Stimulated activated CD4-positive, alpha-beta T cell treated with anti-CD3 and anti-CD28 coated beads, Interleukin-4, amount 100 ng/mL, for 24 hours (primary cell): ENCODE measurements at places on chromosomes 13 and 19.
A peak's percentile ranks its signal among the peaks of the same experiment; 100 is the strongest.

DNA sequence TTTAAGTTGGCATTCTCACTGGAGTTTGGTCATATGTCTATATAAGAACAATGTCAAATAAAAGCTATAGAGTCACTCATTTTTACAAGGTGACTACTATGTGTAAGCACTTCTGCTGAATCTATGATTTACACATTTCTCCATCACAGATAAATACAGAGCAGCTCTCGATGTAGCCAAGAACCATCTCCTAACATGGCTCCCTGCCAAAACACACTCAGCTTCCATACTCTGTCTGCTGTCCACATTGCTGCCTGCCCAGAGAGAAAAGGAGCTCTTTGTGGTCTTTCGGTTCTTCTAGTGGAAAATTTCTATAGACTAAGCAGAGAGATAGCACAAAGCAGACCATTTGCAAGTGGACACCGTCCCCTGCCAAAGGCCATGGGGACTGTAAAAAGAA, 190.9 kb upstream of the KLF12 start:
- no peak for DNase-seq

DNA sequence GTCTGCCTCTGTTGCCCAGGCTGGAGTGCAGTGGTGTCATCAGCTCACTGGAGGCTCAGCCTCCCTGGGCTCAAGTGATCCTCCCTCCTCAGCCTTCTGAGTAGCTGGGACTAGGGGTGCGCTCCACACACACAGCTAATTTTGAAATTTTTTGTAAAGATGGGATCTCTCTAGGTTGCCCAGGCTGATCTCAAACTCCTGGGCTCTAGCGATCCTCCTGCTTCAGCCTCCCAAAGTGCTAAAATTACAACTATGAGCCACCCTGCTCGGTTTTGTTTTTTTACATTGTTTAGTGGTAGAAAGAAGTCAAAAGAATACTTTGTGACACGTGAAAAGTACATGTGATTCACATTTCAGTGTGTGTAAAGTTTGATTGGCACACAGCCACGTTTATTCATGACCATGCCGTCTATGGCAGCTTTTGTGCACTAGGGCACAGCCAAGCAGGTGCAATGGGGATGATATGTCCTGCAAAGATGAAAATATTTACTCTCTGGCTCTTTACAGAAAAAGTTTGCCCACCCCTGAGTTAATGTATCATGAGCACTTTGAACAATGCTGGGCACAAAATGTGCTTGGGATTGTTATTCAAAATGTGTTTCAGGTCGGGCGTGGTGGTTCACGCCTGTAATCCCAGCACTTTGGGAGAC, 16.2 kb upstream of the NFIC start:
- DNase-seq = no peak

- DNase-seq = no peak
Measured at GRCh38 chr13:31074756-31075155, 86.9 kb downstream of the HSPH1 start.

DNA sequence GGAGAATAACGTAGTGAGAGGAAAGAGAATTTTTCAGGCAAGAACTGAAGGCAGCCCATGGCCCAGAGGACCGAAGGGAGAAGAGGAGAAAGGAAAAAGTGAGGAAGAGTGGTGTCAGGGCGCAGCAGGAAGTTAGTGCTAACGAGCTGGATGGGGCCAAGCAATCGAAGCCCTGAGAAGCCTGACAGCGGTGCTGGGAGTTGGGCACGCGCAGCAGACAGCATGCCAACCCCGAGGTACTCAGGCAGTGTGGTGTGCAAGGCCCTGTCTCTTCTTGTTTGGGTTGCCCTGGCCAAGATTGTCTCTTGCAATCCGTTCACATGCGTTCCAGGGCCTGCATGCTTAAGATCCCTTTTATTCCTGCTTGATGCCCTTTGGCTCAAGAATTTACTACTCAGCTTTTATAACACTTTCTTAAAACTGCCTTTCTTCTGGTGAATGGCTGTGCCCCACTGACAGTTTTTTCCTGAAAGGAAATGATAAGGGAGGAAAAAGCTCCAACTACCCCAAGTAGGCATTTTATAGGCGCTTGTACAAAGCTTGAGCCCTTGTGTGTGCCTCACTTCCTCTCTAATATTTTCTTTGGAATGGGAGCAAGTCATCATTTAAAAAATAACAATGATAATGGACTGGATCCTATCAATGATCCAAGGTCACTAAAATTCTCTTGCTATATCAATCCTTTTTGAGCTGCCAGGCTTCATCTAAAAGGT, 115.4 kb downstream of the FLT1 start:
- DNase-seq = no peak

GRCh38 chr13:97221989-97222700, at the start of gene MBNL2:
Gene MBNL2, plus strand, starts transcription at chr13:97222333. Its CDS starts 53,903 bp downstream, at chr13:97276236.
- DNase-seq = peak; percentile 88

DNA sequence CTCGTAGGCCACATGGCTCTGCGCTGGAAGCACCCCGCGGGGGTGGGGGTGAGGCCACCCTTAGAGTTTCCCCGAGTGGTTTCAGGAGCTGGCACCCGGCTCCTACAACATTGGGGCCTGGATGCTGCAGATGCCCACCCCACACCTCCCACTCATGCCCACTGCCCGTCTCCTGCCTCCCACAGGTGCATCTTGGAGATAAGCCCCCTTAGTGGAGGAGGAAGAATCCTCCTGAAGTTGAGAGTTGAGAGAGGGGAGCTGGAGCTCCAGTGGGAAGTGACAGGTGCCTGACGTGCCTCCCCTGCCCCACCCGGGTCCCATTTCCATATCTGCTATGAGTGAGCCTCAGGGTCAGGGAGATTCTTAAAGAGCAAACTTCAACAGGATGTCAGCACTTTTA, 341.3 kb downstream of the TEX29 start:
- DNase-seq = no peak

DNA sequence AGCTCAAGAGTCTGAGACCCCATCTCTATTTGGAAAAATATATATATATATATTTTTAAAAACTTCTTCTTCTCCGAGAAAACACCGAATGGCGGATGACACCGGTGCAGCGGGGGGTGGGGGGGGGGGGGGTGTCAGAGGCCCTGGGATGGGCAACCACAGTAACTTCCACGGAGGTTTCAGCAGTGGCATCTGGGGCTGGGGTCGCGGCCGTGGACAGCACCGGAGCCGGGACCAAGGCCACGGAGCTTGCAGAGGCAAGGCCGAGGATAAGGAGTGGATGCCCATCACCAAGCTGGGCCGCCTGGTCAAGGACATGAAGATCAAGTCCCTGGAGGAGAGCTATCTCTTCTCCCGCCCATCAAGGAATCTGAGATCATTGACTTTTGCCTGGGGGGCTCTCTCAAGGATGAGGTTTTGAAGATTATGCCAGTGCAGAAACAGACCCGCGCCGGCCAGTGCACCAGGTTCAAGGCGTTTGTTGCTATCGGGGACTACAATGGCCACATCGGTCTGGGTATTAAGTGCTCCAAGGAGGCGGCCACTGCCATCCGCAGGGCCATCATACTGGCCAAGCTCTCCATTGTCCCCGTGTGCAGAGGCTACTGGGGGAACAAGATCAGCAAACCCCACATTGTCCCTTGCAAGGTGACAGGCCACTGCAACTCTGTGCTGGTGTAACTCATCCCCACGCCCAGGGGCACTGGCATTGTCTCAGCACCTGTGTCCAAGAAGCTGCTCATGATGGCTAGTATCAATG, 59.0 kb downstream of the EPS15L1 start:
- no peak for DNase-seq

GRCh38 chr13:56352361-56352760, 788.4 kb upstream of the PRR20A start:
- DNase-seq = no peak

- no peak for DNase-seq
Measured at GRCh38 chr13:73908809-73909208, 225.4 kb downstream of the KLF12 start.

- no peak for DNase-seq
Measured at GRCh38 chr19:8001651-8001994, 3.8 kb downstream of the ELAVL1 start.

DNA sequence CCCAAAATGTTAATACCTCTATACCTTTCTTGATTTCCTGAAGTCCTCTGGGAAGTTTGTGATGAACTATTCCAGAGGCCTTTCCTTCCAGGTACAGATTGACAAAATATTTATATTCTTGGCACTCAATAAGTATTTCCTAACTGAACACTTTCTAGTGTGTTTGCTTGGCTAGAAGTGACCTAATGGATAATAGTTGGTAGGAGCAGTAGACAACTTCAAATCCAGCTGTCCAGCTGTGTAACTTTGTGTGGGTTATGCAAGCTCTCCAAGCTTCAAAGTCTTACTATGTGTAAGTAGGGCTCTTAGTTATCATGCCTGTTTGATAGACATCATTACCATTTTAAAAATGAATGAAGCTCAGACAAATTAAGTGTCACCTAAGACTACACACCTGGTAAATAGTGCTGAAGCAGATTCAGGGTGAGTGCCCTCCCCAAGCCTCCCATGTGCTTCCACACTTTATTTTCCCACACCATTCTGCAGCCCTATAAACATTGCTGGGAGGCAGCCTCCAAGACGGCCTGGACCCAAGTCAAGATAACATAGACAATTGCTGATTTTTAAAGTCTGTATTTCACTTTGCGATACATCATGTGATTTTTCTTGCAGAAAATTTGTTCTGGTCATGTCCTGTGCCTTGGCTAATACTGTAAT, 196.6 kb downstream of the NALCN start:
- DNase-seq = no peak

DNA sequence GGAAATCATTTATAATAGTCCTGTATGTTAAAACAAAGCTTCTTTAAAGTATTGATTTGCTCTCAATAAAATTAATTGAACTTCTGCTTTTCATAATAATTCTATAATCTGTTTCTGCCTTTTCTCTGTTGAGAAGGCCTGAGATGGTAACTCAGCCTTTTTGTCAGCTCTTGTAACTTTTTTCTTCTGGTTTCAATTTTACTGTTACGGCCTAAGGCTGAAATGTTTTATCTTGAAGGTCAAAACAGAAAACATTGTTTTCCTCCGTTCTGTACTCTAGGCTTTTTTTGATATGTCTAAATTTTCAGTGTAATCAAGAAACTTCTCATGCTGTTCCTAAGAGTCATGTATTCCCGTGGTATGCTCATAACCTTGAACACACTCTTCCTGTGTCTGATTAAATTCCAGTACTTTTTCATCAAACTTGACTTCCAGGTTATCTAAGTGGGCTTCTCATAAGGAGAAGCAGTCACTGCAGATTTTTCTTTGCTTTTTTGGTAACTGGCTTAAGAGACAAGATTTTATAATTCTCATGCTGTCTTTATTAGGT, 7.6 kb upstream of the NAXD start:
- no peak for DNase-seq

DNA sequence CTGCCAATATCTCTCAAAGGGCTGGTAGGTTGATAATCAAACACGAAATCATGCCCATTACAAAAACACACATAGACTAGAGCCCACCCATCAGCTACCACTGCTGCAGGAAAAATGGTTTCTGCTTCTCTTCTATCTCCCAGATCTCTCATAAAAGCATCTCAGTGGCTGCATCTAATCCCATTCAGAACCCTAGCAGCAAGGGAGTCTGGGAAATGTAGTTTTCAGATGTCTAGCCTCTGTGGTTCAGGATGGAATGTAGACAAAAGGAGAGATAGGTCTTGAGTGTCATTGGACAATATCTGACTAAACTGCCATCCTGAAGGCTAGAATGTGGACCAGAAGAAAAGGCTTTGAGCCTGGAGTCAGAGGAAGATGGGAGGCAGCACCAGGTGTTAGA, 32.1 kb downstream of the RDH8 start:
- DNase-seq = no peak

GRCh38 chr13:93420887-93421286, 194.3 kb downstream of the GPC6 start:
- no peak for DNase-seq

DNA sequence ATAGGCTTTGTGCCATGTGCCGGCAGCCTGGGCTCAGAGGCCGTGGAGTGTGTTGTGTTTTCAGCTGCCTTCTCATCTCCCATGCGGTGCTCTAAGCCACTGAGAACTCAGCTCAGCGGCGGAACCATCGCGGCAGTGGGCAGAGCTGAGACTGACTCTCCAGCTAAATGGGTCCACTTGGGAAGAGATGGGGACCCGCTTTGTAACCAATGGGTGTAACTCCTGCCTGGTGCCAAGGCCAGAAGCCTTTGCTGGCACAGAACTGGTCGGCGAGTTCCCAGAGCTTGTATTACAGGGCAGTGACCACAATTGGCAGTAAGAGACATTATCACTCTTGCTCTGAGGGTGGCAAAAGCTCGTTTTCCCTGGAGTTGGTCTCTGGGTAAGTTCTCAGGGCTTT, 183.0 kb downstream of the STK24 start:
- DNase-seq = no peak

- DNase-seq = no peak
Measured at GRCh38 chr13:48782429-48782840, 128.7 kb downstream of the CYSLTR2 start.

DNA sequence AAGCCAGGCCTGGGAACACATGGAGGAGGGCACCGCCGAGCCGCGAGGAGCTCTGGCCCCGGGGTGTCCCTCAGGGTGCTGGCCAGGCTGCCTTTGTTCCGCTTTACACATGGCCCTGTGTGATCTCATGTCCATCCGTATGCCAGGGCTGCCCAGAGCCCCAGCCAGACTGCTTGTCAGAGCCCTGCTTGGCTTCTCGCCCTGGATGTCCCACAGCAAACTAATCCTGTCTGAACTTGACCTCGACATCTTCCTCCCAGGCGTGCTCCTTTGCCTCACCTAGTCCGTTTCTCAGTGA, 14.3 kb downstream of the BCKDHA start:
- DNase-seq = no peak

DNA sequence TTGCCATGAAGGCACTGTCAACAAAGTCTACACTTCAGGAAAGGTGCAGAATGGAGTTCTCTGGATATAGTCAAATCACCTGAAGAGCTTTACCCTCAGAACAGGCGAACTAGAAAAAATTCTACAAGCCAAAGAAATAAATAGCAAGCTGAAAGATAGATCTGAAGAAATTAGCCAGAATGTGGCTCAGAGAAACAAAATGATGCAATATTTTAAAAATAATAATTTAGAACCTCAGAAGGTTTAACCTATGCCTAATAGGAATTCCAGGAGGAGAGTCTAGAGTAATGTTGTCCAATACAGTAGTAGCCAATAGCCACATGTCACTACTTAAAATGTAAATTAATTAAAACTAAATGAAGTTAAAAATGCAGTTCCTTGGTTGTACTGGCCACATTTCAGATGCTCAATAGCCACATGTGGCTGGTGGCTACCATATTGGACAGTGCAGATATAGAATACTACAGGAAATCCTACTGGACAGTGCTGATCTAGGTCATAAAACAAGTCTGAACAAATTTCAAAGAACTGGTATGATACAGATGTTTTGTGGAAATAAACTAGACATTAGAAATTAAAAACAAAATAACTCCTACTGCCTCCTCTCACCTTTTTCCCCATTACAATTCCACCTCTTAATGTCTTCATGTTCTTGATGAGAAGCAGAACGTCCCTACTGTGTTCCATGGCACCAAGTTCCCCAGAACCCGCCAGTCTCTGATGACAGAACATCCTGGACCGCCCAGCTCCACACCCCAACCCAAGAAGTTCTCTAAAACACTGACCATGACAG, 679 bp upstream of the CDADC1 start:
- DNase-seq = no peak

GRCh38 chr13:44089452-44089851, 209.7 kb downstream of the LACC1 start:
- no peak for DNase-seq

GRCh38 chr13:100208626-100209025, 119.7 kb downstream of the PCCA start:
- DNase-seq = no peak
